ENCODE measurements at places on chromosomes 7 and 10.

DNA sequence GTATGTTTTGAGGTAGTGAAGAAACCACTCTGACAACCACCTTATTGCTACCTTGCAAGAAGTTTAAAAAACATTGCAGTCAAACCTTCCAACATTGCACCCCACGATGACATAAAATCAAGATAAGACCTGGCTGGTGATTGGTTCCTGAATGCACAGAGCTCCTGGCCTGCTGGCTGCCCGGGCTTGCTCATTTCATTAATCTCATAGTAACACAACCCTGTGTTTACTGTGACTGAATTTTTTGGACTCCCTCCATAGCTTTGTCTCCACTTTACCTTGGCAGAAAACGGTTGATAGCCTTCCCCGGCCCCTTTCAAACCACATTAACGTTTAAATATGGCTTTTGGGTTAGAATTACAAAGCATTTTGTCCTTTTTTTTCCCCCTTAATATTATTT is 27.5 kb downstream of the VWA2 start:
- no peak for DNase-seq

- DNase-seq = no peak
Observed at GRCh38 chr10:16843252-16843870, 26.1 kb upstream of the RSU1 start.

DNA sequence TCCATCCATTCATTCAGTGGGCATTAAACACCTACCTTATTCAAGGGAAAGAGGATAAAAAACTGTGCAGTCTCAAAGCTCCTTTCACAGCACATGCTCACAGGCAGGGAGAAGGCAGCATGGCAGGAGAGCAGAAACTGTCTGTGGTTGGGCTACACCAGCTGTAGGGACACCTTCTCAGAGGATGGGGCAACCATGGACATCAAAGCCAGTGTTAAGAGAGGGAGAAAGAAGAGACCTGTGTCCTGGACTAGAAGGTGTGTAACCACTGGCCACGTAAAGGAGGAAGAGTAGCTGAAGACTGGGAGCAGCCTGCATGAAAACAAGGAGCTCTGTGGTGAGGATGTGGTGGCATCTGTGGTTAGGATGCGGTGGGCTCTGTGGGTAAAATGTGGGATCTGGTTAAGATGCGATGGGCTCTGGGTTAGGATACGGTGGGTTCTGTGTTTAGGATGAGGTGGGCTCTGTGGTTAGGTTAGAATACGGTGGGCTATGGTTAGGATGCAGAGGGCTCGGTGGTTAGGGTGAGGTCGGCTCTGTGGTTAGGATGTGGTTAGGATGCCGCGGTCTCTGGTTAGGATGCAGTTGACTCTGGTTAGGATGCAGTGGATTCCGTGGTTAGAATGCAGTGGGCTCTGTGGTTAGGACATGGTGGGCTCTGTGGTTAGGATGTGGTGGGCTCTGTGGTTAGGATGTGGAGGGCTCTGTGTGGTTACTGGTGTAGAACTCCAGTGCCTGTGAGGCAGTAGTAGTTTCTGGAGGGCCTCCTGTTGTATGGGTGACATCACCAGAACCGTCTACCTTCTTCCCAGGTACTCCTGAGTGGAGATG is 197.6 kb downstream of the WDR37 start:
- no peak for DNase-seq

DNA sequence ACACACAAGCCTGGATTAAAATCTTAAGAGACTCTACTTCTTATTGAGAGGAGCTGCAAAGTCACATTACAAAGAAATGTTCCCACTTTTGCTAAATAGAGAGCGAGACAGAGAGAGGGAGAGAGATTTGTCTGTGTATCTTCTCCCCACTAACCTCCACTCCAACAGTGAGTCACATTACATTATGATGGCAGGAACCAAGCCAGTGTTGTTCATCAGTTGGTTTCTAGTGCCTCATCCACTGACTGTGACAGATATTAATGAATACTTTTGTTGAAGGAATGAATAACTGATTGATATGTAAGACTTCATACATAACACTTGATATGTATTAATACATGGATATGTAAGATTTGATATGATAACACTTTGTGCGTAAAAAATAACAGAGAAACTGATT is 258.2 kb upstream of the SORCS1 start:
- DNase-seq = no peak

- DNase-seq = peak; percentile 77
Observed at GRCh38 chr10:6086375-6087233, 2.2 kb upstream of the RBM17 start.

DNA sequence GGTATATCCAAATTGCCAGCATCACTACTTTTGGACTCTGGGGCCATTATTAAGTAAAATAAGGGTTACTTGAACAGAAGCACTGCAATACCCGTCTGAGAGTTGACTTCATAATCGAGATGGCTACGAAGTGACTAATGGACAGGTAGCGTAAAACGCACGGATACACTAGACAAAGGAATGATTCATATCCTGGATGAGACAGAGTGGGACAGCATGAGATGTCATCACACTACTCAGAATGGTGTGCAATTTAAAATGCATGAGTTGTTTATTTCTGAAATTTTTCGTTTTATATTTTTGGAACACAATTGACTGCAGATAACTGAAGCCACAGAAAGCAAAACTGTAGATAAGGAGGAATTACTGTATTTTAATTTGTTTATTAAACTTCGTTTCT is 421.5 kb upstream of the LRGUK start:
- no peak for DNase-seq

- no peak for DNase-seq
Observed at GRCh38 chr7:115037128-115037802, 115.4 kb downstream of the MDFIC start.

DNA sequence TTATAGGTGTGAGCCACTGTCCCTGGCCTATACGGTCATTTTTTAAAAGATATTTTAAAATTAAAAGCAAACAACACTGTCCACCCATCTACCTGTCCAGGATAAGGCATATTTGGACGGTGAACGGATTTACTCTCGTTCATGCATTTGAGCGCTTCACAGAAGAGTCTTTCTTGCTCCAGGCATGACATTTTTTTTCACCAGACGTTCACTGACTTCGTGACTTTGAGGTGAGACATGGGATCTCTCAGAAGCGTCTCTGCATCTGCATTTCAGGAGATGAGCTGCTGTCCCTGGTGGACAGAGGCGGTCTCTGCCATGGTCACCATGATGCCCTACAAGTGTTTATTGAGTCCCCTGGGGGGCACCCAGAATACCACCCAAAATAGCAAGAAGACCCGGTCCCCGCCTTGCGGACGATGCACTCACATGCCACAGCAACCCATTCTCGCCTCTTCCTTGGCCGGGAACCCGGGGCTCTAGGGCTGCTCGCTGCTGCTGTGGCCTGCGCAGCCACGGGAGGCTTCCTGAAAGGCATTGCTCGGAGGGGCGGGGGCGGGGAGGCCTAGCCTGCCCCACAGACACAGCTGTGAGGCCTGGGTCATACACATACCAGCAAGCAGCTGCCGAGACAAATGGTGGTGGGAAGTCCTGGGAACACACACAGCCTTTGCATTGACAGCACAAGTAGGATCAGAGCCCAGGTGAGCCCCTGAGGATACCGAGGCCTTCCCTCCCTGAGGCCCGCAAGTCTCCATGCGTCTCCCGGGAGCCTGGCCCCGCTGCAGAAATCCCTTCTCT is 84.4 kb downstream of the RGS10 start:
- DNase-seq = no peak

DNA sequence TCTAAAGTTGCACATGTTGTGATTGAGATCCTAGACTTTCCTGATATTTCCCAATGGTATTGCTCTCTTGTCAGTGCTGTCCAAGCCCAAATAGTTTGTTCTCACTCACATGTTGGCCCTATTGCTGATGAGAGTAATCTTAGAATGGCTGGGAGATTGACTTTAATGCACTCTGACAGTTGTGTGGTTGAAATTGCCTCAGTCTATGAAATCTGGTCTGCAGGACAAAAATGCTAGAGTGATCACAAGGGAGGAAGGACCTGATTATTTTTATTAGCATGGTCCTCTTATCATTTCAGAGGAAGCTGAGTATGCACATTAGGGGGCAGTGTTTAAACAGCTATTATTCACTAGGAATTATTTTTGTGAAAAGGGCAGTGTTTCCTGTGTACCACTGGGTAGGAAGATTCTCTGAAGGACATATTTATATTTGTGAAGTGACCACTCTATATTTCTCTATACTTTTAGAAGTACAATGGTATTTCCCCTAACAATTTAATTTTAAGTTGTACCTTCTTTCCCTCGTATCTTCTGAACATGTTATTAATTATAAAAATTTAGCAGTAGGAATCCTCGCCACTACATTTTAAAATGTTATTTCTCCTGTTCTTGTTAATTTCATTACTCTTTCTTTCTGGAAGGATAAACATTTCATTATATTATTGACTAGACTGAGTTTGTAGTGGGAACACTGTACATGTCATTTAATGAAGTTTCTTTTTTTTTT is 64.4 kb downstream of the SUGCT start:
- no peak for DNase-seq

GRCh38 chr7:121913947-121914675 is 41.1 kb downstream of the PTPRZ1 start:
- no peak for DNase-seq

DNA sequence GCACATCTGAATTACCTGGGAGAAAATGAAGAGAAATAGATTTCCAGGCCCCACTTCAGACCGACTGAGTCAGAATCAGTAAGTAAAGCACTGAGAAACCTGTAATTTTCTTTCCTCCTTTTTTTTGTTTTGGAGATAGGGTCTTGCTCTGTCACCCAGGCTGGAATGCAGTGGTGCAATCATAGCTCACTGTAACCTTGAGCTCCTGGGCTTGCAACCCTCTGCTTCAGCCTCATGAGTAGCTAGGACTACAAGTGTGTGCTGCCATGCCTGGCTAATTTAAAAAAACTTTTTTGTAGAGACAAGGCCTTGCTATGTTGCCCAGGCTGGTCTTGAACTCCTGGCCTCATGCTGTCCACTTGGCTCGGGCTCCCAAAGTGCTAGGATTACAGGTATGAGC is 260.2 kb downstream of the STK31 start:
- no peak for DNase-seq

GRCh38 chr10:105259201-105259600 is 618.1 kb downstream of the SORCS3 start:
- DNase-seq = no peak

DNA sequence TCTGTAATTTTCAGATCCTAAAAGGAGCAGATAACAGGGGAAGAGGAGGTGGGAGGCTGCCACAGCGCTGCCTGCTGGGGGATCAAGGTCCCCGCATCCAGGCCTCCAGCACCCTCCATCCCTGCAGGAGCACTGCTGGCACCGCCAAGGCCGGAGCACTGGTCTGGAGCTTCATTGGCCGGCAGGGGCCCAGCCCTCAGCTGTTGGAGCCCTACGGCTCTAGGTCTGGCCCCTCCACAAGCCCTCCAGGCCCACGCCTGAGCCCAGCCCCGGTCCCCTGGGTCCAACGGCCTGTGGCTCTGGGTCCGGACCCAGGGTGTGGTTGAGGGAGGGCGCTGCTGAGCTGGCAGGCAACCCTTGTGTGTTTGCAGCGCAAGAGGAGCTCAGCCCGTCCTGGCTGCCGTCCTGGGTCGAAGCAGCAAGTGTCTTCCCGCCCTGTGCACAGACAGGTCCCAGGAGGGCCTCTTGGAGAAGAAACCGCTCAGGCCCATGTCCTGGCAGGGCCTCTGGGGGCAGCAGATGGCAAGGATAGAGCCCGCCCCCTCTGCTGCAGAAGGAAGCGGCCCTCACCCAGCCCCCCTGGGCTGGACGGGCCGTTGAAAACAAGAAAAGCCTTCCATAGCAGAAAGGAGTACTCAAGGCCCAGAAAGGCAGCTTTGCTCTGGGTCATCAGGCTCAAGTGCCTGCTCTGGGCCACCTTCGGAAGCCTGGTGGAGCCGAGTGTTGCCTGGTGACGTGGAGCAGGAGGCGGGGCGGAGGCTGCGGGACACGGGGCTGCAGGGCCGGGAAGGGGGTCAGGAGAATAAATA is 54.3 kb upstream of the TNRC18 start:
- no peak for DNase-seq

- DNase-seq = no peak
Observed at GRCh38 chr7:22151901-22152300, 205.1 kb downstream of the RAPGEF5 start.

All from activated naive CD4-positive, alpha-beta T cell (primary cell).